Kidney epithelial cell (primary cell): ENCODE measurements at places on chromosomes 6 and 20.

GRCh38 chr20:11852189-11852588, 65.5 kb upstream of the BTBD3 start:
- DNase-seq = no peak

- DNase-seq = peak; percentile 79
Observed at GRCh38 chr6:128569732-128570679, 49.6 kb upstream of the PTPRK start.

- no peak for DNase-seq
Observed at GRCh38 chr20:23609486-23610109, 3.9 kb upstream of the CST9 start.

DNA sequence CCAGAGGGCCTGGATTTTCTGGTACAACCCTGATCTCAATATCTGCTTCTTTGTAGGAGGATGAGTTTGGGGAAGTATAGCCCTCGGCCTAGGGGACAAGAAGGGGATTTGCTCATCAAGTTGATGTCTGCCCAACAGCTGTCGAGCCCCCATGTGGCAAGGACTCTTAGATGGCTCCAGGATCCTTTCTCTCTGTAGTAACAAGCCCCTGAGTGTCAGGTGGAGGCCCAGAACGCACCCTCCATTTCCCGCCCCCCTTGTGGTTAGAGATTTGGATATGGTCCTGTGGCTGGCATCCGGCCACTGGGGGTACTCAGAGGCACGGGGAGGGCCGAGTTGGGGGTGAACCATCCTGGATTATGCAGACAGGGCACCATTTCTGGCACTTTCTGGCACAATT, 50.1 kb downstream of the CTCFL start:
- DNase-seq = no peak

DNA sequence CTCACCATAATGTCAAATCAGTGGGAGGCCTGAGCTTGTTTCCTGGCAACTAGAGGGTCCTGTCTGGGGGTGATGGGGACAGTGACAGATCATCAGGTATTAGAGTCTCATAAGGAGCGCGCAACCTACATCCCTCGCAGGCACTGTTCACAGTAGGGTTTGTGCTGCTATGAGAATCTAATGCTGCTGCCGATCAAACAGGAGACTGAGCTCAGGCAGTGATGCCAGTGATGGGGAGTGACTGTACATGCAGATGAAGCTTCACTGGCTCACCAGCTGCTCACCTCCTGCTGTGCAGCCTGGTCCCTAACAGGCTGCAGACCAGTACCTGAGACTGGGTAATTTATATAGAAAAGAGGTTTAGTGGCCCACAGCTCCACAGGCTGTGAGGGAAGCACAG, 147.3 kb downstream of the TTLL2 start:
- DNase-seq = no peak
